ENCODE measurements at places on chromosomes 7 and 10. TPM values are rescaled to one million over a fixed set of nuclear protein-coding genes. Genes with fewer than 3 reads are reported as not detected.

- DNase-seq = no peak
Measured at GRCh38 chr10:111954386-111954785, 229.2 kb downstream of the GPAM start.

- peak; percentile 44 for DNase-seq
Measured at GRCh38 chr7:136637813-136638212, 230.6 kb upstream of the CHRM2 start.

DNA sequence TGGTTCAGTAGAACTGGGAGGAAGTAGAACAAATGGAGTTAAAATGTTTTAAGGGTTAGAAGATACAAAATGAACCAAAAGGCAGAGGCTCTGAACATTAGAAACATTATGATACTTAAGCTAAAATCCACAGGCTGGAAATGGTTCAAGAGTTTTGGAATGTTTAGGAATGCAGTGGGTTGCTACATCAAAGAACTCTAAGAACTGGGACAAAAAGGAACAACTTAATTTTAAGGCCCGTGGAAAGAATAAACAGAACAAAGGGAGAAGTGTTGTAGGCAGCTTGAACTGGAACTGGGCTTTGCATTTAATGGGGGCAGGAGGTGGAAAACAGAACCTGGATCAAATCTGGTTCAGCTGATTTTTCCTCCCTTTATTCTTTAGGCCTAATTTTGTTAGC lies 3.5 kb upstream of the C7orf25 start:
- peak; percentile 44 for DNase-seq

The SORCS3 gene
- total RNA-seq = not detected

The SLC39A12 gene
- not detected for total RNA-seq

Data from GM23248 (cell line).